ENCODE measurements at places on chromosomes 7 and 10.

DNA sequence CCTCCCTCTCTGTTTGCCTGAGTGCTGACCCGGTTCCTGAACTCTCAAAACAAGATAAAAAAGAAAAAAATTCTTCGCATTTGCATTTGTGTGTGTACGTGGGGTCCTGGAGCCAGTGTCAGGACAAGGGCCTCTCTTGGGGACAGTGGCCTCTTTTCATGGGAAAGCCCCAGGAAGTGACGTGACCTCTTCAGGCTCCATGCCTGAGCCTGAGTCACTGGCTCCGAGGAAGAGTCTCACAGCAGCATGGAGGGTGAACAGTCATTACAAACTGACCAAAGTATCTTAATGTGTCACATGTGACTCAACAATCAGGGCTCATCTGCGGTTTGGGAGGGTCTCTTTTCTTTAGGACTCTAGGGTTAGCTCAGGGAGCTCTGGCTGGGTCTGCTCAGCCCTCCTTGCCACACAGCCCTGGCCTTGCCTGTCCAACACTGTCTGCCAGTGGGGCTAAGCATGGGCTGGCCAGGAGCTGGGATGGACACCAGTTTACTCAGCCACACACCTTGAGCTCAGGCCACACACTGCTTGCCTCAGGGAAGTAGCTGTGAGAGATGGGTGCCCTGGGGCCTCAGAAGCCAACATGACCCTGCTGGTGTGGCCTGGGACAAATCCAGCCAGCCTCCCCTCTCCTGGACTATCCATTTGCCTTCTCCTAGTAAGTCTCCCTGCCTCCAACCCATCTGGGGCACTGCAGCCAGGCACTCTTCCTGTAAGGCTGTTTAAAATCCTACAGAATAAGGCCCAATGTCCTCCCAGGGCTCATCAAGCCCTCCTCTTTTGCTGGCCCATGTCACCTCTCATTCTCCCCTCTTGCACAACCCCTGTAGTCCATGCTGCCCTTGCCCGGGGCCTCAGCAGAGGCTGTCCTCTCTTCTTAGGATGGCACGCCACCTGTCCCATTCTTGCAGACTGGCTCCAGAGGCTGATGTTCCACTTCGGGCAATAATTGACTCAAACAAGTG lies 10.5 kb downstream of the TMEM273 start:
- peak; percentile 87 for ATAC-seq

- no peak for ATAC-seq
These were observed 32.5 kb upstream of the CNTNAP2 start for GRCh38 chr7:146084086-146084485.

DNA sequence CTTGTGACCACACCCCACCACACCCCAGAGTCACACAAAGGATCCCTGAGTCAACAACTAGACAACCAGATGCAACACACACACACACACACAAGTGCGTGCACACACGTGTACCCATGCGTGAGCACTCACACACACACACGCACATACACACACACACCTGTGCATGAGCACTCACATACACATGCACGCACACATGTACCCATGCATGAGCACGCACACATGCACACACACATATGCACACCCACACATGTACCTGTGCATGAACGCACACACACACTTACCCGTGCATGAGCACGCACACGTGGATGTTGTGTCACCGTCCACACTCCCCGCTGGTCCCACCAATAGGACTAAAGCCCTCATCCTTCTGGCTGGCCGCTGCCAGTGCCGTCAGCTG lies 60.4 kb downstream of the HTR5A start:
- no peak for ATAC-seq

GRCh38 chr10:62619413-62619738 lies 185.1 kb upstream of the ADO start:
- ATAC-seq = no peak

- peak; percentile 78 for ATAC-seq
These were observed at the start of gene CHCHD1 for GRCh38 chr10:73781879-73782748. Gene CHCHD1, plus strand, starts transcription at chr10:73782048. Its CDS starts 28 bp downstream, at chr10:73782076.

DNA sequence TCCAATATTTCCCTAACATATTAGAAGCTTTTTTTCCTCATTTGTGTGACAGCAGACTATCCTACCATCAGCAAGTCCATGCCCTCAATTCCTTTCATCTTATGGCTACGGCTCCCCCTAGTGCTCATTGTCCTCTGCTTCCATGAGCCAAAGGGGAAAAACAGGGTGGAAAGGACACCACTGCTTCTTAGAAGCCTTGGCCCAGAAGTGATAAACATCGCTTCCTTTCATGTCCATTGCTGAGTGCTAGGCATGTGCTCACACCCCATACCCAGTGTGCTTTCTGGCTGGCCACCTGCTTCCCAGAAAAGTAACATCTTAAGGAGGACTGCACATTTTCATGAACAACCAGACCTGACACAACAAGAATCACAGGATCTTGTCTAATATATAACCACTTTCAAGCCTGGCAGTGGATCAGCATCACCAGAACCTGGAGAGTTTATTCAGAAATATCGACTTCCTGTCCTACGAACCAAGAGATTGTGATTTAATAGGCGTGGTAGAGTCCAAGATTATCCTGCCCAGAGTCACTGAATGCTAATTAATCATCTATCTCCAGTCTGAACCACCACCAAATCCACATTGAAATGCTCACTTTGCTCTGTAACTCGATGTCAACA lies 650.5 kb upstream of the SORCS1 start:
- ATAC-seq = no peak

GRCh38 chr10:106682175-106682574 lies 482.3 kb downstream of the SORCS1 start:
- ATAC-seq = no peak

DNA sequence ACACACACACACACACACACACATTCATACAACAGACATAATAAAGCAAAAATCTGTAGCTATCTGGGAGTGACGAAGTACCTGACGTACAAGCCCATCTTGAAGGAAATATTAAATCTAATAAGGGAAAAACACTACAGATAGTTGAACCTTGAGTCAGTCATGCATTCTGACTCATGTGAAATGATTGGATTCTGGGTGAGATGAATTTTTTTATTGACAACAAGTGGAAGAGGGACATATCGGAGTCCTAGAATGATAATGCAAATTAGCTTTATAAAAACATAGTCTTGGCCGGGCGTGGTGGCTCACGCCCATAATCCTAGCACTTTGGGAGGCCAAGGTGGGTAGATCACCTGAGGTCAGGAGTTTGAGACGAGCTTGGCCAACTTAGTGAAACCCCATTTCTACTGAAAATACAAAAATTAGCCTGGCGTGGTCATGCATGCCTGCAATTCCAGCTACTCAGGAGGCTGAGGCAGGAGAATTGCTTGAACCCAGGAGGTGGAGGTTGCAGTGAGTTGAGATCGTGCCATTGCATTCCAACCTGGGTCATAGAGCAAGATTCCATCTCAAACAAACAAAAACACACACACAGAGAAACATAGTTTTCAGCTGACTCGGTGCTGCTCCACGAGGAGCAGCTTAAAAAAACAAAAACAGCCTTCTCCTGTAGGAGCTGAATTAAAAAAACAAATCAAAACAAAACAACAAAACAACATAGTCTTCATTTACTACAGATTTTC lies 154.4 kb upstream of the MKLN1 start:
- no peak for ATAC-seq
